Esophagus muscularis mucosa (tissue), 4 donors: ENCODE measurements at places on chromosomes 7 and 10. TPM values are rescaled to one million over a fixed set of nuclear protein-coding genes. Genes with fewer than 3 reads are reported as not detected.

SNCG gene
- 41.6 TPM for total RNA-seq

EBLN1 gene
- total RNA-seq, result not detected

GRCh38 chr10:93412801-93413200 is 69.3 kb downstream of the MYOF start:
- DNase-seq, result no peak

GRCh38 chr7:13933091-13933490 is 56.4 kb downstream of the ETV1 start:
- DNase-seq, result no peak

GRCh38 chr10:133264461-133264860 is 12.2 kb downstream of the ADAM8 start:
- no peak for DNase-seq
